Activated CD4-positive, alpha-beta T cell treated with anti-CD3 and anti-CD28 coated beads, Interleukin-2, amount 50 U/mL, for 48 hours (primary cell): ENCODE measurements at places on chromosomes 7 and 10.

DNA sequence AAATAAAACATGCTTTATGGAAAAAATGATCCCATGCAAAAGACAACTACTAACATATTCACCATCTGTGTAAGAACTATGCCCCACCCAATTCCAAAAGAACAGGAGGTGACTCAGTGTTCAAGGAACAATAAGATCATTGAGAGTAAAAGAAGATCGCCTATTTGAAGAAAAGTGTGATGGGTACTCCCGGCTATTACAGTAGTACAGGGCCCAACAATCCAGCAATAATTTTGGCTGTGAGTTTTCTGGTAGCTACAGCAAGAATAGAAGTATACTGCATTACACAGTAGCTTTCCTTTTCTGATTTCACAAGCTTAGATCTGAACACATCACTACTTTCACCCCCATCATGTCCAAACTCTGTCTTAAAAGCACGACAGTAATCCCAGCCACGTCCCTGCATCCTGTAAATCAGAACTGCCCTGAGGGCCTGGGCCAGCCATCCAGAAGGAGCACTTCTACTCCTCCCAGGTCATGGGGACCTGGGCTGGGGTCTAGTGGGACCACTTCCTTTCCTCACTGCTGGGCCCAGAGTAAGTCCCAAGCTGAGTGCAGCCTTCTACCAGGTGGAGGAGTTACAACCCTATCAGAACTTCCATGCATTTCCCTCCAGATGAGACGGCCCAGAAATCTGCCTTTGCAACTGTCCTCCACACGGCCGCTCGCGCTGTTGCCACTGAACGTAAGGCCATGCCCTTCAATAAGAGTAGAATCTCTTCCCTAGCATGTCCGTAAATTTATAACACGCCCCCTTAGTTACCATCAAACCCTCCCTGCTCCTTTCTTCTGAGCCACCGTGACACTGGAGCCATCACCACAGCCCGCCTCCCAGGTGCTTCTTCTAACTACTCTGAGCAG lies 7.9 kb downstream of the ESYT2 start:
- DNase-seq = no peak

DNA sequence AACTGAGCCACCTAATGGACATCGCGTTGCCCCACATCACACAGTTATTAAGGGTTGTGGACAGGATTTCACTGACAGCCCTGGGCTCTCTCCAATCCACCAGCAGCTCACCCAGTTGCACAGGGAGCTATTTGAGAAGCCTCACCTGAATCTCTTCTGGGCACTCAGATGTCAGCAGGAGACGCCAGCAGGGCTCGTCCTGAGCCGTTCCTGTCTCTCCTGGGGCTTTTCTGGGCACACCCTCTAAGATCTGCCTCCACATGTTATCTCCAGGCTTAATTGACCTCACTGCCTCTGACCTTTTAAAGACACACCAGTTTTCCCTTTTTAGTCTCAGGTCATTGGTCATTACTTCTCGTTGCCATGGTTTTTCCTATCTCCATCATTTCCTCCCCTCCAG lies 63.0 kb downstream of the GRID1 start:
- no peak for DNase-seq

DNA sequence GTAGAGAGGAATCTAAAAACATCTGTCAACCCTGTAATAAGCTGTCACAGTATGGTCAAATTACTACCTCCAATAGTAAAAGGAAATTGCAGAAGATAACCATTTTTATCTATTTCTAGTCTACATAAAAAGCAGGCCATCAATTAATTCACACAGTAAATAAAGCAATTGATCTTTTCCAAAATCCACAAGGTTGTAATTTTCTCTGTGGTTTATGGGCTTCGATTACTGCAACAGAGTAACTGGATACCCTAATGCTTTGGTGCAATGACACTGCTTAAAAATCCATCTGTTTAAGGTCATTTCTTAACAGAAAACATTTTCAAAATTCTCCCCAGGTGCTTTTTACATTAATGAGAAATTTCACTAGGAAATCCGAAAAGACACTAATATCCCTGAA lies 23.9 kb downstream of the ESYT2 start:
- DNase-seq = no peak

DNA sequence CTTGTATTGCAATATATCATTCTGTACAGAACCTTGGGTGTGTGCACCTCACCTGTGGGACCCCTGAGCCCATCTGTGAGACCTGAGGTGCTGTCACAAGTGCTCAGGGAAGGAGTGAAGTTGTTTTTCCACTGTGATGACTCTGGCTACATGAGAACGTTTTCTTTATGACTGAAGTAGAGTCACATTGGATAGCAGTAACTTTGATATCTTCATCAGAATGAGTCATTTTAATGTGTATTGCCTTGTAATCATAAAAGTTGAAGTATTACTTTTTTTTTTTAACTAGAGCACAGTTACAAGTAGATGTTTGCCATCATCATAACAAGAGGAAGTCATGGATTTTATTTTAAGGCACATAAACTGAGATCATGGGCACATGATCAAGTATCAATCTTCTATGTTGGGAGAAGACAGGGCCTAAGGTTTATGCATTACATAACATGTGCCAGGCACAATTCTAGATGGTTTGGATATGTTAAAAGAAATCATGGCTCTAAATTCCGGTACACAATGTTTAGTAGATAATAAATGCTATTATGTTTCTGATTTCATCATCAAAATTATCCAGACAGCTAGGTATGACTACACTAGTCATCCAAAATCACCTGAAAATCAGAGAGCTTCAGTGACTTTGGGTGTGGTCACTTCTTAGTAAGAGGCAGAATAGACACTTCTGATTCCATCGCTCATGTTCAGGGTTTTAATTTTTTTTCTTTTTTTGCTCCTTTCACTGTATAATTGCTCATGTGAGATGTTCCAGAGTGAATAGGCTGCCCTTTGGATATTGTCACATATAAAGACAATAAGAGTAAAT lies 82.7 kb upstream of the KLF6 start:
- DNase-seq = no peak

GRCh38 chr10:131310551-131311401 lies 745 bp downstream of the TCERG1L start:
- DNase-seq = no peak

- no peak for DNase-seq
Measured at GRCh38 chr10:78914060-78914378, 154.7 kb upstream of the ZMIZ1 start.

DNA sequence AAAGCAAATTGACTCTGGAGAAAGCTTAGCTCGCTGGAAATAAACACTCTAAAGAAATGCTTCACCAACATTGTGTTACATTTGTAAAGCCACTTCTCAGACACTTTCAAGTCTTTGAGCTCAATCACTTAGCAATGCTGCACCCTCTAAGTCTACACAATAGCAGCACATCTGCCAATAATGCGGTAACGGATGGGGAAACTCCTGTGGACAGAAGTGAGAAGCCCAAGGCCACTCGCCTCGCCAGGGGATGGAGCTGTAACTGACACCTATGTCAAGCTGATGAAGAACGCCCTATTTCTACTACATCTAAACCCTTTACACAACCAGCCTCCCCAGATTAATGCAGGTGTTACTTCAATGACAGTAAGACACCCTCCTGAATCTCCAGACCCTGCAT lies 167.7 kb downstream of the SFMBT2 start:
- no peak for DNase-seq

GRCh38 chr10:51300617-51301304 lies 226.5 kb downstream of the PRKG1 start:
- DNase-seq = no peak

DNA sequence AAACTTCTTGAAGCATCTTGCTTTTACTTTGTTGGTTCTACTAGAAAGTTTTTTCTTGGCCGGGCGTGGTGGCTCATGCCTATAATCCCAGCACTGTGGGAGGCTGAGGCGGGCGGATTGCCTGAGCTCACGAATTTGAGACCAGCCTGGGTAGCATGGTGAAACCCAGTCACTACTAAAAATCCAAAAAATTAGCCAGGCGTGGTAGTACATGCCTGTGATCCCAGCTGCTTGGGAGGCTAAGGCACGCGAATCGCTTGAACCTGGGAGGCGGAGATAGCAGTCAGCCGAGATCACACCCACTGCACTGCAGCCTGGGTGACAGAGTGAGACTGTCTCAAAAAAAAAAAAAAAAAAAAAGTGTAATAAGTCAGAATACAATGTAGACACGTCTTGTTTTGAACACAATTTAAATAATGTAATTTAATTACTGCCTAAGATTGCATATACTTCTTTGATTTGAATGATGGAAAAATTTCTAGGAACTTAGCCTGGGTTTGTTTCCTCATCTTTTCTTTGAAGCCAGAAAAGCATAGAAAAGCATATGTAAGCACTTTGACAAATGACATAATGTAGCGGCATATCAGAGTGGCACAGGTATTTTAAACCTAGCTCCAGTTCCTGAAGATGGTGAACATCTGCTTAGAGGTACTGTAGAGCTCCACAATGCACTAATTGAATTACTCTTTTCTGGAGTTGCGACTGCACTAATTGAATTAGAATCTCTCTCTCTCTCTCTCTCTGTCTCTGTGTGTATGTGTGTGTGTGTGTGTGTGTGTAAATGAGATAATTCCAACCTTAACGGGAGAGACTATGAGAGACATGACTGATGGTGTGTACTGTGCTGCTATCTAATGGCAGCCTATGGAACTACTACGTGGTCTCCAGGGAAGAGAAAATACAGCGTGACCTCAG lies 87.8 kb downstream of the BTRC start:
- no peak for DNase-seq

- no peak for DNase-seq
Measured at GRCh38 chr7:144885478-144885877, 49.6 kb upstream of the TPK1 start.

DNA sequence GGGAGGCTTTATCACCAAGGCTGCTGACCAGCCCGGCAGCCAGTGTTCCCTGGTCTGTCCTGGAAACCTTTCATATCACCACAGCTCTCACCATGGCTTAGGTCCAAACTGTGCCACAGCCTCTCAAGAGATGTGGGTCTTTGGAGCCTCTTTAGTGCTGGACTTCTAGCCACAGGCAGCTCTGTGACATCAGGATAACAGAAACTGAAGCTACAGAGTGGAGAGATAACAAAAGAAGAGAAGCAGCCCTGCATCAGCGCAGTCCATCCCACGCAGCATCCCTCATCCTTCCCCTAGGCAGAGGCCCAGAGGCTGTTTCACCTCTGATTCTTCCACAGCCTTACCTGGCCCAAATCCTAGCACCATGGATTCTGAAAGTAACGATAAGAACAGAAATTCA lies 187.9 kb upstream of the KMT2E start:
- no peak for DNase-seq

GRCh38 chr7:1285556-1286301 lies 53.1 kb downstream of the UNCX start:
- DNase-seq = no peak

GRCh38 chr10:5625992-5626777 lies 40.2 kb downstream of the ASB13 start:
- DNase-seq = peak; percentile 25

GRCh38 chr10:73247509-73248258 lies 629 bp upstream of the DNAJC9 start:
- no peak for DNase-seq

- no peak for DNase-seq
Measured at GRCh38 chr7:25282194-25282593, 53.9 kb upstream of the NPVF start.

- no peak for DNase-seq
Measured at GRCh38 chr7:133102276-133103060, 20.6 kb upstream of the CHCHD3 start.

- DNase-seq = no peak
Measured at GRCh38 chr7:139679731-139680594, 97.8 kb downstream of the HIPK2 start.

GRCh38 chr7:16960337-16960965 lies 78.7 kb upstream of the AGR3 start:
- no peak for DNase-seq

DNA sequence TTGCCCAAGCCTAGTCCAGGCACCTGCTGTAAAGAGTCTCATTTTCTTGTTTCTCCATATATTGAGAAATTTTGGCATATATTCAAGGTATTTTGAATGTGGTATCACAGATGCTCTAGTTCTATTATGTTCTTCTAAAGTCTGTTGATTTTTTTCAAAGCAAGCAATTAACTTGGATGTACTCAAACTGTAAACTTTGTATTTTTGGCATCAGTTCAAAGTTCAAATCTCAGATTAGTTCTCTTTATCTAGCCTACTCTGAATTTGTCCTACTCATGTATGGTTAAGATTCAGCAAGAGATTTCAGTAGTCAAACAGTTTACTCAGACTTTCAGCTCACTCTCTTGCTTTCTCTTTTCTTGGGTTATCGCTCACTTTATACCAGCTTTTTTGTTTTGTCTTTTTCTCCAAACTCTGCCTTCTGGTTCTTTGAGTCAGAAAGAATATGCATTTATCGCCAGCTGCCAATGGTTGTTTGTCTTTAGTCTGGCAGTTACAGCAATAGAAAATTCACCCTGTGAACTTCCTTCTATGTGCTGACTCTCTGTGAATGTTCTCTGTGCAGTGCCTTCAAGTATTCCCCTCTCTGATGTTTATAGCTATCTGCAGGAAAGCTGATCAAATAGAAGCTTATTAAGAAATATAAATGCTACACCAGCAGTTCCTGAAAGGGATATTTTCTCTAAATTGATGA lies 56.0 kb downstream of the ANKRD7 start:
- no peak for DNase-seq

DNA sequence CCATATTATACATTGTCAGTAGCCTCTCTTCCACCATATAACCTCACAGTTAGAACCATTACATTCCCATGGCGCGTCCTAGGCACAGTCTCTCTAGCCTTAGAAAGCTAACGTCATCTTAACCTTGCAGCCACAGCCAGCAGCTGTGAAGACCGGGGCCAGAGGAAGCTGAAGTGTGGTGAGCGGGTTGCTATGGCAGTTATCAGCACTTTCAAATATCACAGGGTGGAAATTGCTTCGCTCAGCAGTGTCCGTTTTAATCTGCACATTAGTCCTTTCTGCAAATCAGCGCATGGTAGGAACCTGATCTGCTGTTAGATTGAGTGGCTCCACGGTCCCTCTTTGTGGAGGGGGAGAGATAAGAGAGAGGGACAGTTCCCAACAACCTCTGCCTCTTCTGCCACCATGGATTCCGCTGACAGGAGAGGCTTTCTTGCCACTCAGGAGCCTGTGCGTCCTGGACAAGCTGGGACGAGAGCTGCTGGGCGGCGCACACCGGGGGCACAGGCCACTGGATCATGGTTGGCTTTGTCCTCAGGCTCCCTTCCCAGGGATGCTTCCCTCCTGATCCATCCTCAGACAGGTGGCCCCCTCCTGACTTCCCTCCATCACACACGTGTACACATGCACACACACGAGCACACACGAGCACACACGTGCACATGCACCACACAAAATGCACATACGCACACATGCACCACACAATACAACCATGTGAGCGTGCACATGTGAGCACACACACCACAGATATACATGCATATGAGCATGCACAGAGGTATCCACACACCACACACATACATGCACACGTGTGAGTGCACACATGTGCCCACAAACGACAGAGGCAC lies 93.8 kb downstream of the WDR37 start:
- peak; percentile 6 for DNase-seq
